OCI-LY7 (cell line): ENCODE measurements at places on chromosomes 11 and 22. TPM values are rescaled to one million over a fixed set of nuclear protein-coding genes. Genes with fewer than 3 reads are reported as not detected.
A peak's percentile ranks its signal among the peaks of the same experiment; 100 is the strongest.

Gene OVOL1
- not detected in 2 replicates for total RNA-seq

Gene CCDC81
- 0.87 and 1.0 TPM in 2 replicates for total RNA-seq

Gene RFPL2
- total RNA-seq: not detected in 2 replicates

Gene P2RY2
- total RNA-seq: not detected in 2 replicates

Gene ALDH3B1
- 0.53 and 0.65 TPM in 2 replicates for total RNA-seq

Gene EFEMP2
- total RNA-seq: 7.6 and 8.9 TPM in 2 replicates

Gene OAF
- 3.1 and 3.8 TPM in 2 replicates for total RNA-seq

Gene MYRF
- total RNA-seq: 0.98 and 1.1 TPM in 2 replicates

GRCh38 chr11:68120273-68121066 is 718 bp downstream of the CHKA start:
- peak; percentile 67 for DNase-seq

DNA sequence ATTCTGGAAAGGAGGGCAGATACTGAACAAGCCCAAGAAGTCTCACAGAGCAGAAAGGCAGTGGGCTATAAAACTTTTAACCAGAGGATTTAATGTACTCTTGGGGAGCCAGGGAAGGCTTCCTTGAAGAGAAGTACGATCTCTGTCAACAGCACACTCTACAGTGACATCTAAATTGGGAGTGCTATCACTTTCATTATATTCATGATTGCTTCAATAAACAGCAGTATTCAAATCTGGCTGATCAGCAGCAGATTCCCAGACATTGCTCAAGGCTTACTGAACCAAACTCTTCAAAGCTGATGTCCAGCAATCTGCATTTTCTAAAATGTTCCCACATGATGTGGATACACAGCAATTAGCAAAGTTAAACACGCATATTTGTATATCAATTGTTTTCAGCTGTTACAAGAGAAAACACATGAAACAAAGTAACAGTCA is 44.2 kb downstream of the SYTL2 start:
- no peak for DNase-seq

GRCh38 chr11:116710001-116710674 is 62.6 kb downstream of the BUD13 start:
- DNase-seq: no peak

- no peak for DNase-seq
Measured at GRCh38 chr11:110716361-110716760, 4.1 kb upstream of the ARHGAP20 start.

DNA sequence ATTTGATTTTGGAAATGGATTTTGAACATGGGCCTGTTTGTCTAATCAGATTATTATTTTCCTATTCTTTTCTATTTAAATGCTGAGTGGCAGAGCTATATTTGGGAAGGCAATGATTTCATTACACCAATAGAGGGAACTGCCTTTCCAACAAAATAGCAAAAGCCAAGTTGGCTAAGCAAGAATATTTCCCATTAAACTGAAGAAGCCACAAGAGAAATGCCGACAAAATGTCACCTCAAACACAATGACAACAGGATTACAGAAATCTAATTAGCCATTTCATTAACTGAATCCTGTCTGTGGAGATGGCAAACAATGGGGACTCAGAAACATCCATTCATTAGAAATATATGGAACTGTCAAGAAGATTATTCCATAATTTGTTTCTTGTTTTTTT is 1593.1 kb upstream of the RAG2 start:
- no peak for DNase-seq

DNA sequence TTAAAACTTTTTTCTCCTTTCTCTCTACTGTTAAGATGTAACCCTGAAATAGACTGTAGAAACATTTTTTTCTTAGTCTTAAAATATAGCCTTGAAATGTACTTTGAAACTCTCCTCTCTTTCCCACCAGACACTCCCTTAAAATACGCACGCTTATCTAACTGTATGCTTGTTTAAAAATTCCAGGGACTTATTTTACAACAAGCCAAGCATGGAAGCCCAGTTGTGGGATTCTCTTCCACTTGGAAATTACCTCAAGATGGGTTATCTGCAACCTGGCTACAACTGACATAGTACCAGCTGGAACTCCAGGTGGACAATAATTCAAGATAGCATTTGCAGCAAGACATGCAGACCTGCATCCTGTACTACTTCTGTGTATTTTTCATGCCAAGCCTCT is 12.1 kb upstream of the CHORDC1 start:
- DNase-seq: no peak

DNA sequence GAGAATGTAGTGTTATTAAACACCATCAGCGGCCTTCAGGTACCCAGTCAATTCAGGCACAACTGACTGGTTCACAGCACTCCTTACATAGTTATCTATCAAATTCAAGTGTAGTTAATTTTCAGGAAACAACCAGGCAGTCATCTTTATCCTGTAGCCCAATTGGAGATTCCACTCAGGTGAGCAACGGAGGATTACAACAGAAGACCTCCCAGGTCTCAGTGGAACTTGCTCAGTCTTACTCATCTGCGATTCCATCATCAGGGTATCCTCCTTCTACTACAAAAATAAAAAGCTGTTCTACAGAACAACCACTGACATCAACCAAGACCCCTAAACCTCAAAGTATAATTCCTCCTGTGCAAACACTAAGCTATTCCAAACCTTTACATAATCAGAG is 39.6 kb downstream of the QSER1 start:
- DNase-seq: no peak

DNA sequence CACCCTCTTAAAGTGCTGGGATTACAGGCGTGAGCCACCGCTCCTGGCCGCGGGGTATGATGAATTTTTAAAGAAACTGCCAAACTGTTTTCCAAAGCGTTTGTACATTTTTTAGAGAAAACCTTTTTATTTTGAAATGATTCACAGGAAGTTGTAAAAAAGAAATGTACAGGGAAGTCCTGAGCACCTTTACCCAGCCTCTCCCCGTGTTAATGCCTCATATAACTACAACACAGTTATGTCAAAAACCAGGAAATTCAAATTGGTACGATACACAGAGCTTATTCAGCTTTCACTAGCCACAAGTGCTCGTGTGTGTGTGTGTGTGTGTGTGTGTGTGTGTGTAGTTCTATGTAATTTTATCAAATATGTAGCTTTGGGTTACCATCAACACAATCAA is 7.0 kb upstream of the FAM118A start:
- no peak for DNase-seq

DNA sequence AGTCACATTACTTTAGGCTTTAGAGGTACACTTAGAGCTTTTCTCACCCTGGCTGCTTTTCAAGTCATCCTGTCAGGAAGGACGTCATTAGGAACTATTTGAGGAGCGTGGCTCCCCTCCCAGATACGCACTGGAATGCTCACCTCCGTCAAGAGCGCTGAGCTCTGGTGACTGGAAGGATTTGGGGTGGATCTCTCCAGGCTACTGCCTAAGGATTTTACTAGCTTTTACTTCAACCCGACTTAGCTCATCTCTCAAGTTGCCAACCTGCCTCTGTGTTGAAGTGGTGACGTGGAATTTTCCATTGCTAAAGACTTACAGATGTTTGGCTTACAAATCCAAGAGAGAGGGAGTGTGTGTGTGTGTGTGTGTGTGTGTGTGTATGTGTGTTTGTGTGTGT is 355.3 kb upstream of the CCDC90B start:
- DNase-seq: no peak

- no peak for DNase-seq
Measured at GRCh38 chr11:8638300-8638699, 44.2 kb downstream of the TRIM66 start.

GRCh38 chr11:62489204-62489603 is 57.4 kb downstream of the AHNAK start:
- no peak for DNase-seq

DNA sequence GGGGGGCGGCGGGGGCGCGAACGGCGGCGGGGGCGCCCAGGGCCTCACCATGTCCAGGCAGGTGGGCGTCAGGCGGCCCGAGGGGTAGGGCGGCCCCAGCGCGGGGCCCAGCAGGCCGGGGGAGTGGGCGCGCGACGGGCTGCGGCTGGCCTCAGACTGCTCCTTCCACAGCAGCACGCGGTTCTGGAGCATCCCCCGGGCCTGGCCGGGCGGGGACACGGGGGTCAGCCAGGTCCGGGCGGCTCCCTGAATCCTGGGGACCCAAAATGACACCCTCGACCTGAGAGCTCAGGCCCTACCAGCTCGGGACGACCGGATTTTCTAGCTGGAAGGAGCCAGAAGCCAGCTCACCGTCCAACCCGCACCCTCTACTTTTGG is 5.5 kb upstream of the SLC16A8 start:
- DNase-seq: no peak

DNA sequence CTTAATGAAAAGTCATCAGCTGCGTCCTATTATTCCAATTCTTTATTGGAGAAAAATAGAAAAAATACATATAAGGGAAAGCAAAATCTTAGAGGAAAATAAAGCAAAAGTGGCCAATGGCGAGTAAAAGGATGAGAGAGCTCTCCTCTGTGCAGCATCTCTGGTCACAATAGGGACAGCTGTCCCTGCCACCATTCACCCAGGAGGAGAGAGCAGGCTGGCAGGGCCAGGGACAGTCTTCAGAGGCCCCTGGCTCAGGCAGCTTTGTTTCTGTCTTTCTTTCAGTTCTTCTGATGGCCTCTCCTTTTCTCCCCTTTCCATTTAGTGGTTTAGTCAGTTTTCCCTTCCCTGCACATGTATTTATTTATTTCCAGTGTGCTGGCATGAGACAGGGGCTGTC is 941.3 kb downstream of the NTM start:
- no peak for DNase-seq

DNA sequence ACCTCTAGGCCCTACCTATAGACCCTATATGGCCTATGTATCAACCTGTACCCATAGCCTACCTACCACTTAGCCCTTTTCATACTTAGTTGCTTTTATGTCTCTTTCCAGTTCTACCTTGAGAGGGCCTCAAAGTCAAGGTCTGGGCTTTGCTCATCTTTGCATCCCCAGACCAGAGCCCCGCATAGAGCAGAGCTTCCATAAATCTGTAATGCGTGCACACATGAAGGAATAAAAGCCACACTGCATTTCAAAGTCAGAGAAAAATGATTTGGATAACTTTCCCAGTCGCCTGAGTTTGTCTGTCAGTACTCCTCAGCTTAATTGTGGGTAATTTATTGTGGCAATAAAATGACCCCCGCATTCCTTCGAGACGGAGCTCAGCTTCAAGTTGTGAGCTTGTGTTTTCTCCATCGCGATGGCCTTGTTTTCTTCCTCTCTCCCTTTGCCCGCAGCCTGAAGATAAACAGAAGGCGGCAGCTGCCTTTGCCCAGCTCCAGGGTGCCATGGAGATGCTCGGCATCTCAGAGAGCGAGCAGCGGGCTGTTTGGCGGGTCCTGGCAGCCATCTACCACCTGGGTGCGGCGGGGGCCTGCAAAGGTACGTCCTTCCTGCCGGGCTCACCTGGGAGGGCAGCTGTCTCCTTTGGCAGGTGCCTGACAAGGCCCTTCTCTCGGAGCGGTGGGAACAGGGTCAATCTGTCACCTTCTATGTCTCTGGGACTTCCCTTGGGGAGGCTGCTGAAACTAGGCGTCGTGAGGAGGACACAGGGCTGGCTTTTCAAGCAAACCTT is 55.7 kb downstream of the MYO18B start:
- DNase-seq: no peak

DNA sequence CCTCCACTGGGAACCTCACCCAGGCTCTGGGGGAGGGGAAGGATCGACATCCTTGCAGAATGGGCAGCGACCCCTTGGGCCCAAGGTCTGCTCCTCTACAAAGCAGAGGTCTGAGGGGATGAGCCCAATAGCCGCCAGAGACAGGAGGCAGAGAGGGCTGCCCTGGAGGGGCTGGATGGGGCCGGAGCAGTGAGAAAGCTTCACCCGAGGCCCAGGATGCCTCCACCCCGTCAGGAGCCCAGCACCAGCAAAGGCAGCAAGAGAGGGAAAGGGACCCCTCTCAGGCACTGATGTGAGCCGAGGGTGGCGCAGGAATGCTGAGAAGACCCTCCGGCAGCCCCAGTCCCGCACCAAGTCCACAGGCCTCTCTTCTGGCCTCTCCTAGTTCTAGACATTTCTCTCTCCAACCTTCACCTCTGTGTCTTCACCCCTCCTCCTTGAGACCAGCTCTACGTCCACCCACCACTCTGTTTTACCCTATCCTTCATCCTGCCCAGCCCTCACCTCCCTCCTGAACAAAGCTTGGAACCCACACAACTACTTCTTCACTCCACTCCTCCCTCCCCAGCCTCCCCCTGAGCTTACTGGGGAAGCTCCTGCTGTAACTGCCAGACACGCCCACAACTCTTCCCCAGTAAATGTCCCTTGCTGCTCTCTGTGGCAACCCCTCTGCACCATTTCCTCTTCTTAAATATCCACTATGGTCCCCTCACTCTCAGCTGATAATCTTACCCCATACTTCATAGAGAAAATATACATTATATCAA is 131.9 kb downstream of the MPPED1 start:
- DNase-seq: no peak

DNA sequence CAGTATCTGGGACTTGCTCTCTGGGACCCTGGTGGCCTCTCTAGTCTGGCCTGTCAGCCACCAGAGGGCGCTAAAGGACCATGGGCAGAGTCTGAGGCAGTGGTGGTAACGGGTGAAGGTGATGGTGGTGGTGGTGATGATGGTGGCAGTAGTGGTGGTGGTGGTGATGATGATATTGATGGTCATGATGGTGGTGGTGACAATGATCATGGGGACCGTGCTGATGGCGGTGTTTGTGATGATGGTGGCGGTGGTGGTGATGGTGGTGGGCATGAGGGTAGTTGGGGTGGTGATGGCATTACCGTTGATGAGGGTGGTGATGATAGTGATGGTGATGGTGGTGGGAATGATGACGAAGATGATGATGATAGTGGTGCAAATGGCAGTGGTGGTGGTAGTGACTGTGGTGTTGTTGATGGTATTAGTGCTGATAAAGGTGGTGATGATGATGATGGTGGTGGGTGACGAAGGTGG is 16.0 kb downstream of the TRPM5 start:
- peak; percentile 73 for DNase-seq

DNA sequence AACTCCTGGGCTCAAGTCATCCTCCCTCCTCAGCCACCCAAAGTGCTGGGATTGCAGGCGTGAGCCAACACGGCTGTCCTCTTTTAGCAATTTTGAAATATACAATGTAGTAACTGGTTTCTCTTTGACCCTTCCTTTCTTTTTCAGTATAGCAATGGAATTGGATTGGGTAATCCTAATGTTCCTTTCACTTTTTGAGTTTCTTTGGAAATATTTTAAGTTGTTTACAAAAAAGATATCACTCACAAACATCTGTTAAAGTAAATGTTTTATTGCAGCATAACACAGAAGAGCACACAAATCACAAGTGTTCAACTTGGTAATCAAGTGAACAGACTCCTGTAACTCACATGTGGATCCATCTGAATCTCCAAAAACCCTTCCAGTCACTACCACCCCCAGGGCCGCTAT is 44.6 kb upstream of the EP300 start:
- no peak for DNase-seq

GRCh38 chr11:94934362-94934761 is 39.0 kb downstream of the CWC15 start:
- DNase-seq: no peak
